ENCODE measurements at places on chromosomes 3 and 15. TPM values are rescaled to one million over a fixed set of nuclear protein-coding genes. Genes with fewer than 3 reads are reported as not detected.

DNA sequence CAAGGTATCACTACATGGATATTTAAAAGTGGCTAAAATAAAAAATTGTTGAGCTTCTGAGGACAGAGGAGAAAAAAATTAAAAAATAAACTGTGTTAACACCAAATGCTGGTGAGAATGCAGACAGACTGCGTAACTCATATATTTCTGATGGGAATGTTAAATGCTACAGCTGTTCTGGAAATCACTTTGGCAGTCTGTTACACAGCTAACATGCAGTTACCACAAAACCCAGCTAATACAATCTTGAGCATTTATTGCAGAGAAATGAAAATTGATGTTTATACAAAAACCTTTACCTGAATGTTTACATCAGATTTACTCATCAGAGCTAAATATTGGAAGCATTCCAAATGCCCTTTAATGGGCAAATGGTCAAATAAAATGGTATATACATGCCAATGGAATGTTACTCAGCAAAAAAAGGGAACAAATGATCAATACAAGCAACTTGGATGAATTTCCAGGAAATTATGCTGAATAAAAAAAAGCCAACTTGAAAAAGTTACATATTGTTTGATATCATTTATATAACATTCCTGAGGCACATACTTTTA is 24.6 kb downstream of the MNS1 start:
- DNase-seq: no peak

- DNase-seq: no peak
These were observed 98.8 kb downstream of the DHX36 start for GRCh38 chr3:154225536-154225935.

- DNase-seq: no peak
These were observed 211.7 kb downstream of the ZIC1 start for GRCh38 chr3:147620906-147621305.

- no peak for DNase-seq
These were observed 43.4 kb downstream of the RETNLB start for GRCh38 chr3:108713816-108714215.

DNA sequence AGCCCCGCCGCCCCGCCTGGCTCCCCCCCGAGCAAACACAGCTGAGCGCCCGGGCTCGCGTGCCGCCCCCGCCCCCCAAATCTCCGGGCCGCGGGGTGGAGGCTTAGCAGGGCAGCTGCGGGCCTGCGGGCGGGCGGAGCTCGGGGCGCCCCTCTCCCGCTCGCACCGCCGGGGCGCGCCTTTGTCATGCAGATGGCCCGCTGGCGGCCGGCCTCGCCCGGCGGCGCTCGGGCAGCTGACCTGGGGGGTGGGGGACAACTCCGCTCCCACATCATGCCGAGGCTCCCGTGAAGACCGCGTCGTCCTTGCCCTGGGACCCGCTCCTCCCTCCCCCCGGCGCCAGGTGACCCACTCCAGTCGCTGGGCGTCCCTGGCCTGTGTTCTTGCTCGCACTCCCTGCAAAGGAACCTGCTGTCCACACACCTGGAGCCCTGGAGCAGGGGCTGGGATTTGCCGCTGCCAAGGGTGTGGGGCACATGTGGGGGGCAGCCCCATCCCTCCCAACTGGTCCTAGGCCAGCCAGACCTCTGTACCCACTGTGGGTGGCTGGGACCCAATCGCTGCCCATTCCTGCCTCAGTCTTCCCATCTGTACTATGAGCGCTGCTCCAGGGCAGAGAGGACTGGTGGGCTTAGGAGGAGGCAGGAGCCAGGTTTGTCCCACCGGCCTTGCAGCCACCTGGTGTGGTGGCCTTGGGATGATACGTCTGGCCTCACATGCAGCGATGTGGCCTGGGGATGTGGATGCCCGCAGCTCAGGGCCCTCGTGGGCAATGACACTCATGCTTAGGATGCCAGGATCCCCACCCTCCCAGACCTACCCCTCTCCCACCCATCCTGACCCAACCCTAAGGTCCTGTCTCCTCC is 33.5 kb downstream of the DNAJB8 start:
- DNase-seq: no peak

DNA sequence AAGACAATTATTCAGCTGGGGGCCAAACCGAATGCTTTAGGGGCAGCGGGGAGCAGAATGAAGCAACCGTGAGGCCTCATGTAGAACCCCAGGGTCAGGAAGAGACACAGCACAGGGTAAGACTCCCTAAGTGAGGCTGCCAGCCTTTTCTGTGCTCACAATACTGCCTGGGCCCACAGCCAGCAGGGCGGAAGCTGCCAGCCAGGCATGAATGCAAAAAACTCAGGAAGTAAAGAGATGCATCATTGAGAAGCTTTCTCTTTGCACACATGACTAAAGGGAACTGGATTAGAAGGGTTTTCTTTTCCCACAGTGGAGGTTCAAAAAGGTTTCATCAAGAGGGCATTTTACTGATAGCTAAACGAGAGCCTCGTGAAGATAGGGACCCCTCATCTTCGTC is 33.3 kb downstream of the CA12 start:
- no peak for DNase-seq

Gene OR4M2
- not detected for total RNA-seq

Gene SPTBN5
- 2.2 TPM for total RNA-seq

Gene USP50
- total RNA-seq: not detected

Gene TMEM43
- 46.0 TPM for total RNA-seq

Gene RMDN3
- 26.1 TPM for total RNA-seq
